ENCODE measurements at places on chromosomes 3 and 15. TPM values are rescaled to one million over a fixed set of nuclear protein-coding genes. Genes with fewer than 3 reads are reported as not detected.
A peak's percentile ranks its signal among the peaks of the same experiment; 100 is the strongest.

GRCh38 chr3:115325539-115325938 lies 178.5 kb upstream of the ZBTB20 start:
- peak; percentile 61 for DNase-seq

DNA sequence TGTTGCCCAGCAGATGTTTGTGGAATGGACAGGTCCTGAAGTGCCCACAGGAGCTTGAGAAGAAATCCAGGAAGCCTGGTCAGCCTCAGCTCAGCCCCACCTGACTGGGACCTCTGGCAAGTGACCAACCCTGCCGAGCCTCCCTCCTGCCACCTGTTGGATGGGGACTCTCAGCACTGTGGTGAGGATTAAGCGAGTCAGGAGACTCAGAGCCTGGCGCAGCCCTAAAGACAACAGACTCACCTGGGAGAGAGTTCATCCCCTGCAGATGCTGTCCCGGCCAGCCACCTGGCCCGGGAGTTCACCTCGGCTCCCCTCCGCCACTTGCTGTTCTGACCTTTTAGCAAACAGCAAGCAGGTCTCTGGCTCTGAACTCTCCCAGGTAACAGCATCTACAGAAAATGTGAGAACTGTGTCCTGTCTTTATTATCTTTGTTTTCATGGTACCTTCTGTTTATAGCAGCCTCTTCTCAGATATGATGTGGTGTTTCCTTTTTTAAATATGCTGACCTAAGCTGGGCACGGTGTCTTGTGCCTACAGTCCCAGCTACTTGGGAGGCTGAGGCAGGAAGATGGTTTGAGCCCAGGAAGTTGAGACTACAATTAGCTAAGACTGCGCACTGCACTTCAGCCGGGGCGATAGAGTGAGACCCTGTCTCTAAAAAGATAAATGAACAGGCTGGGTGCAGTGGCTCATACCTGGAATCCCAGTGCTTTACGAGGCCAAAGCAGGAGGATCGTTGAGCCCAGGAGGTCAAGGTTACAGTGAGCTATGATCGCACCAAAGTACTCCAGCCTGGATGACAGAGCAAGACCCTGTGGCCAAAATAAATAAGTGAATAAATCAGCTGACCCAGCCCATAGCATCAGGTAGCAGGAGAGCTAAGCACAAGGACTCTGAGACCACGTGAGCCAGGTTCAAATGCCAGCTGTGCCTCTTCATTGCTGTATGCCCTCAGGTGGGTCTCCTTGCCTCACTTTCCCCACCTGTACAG lies 32.4 kb upstream of the SLC6A6 start:
- DNase-seq = no peak

DNA sequence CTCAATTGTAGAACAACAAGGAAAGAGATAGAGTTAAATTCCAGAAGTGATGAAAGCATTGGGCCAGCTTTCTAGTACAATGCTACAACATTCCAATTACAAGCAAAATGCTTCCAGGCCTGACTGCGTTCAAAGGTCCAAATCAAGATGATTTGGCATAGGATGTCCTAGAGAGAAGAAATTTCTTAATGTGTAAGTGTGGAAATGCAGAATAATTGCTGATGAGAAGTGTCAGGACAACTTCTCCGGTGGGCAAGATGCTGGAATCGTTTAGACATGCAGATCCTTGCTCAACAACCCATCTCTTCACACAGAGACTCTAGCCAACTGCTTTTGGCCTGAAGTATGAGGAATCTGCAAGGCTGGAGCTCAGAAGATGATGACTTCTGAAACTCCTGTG lies 71.1 kb upstream of the PDZRN3 start:
- DNase-seq = no peak

The CPLX3 gene
- 0.09 TPM for polyA plus RNA-seq

The KNL1 gene
- 16.5 TPM for polyA plus RNA-seq

The LMLN gene
- polyA plus RNA-seq = 7.3 TPM

The CRTAP gene
- 186 TPM for polyA plus RNA-seq

The DCUN1D1 gene
- 61.9 TPM for polyA plus RNA-seq

Measured in renal pelvis (tissue), 12 donors.